ENCODE measurements at places on chromosomes 11 and 22.

GRCh38 chr11:94020777-94021481 is at the start of gene HEPHL1:
Gene HEPHL1 (plus strand): TSS chr11:94021354. CDS start chr11:94021369, 15 bp downstream.
- no peak for DNase-seq

DNA sequence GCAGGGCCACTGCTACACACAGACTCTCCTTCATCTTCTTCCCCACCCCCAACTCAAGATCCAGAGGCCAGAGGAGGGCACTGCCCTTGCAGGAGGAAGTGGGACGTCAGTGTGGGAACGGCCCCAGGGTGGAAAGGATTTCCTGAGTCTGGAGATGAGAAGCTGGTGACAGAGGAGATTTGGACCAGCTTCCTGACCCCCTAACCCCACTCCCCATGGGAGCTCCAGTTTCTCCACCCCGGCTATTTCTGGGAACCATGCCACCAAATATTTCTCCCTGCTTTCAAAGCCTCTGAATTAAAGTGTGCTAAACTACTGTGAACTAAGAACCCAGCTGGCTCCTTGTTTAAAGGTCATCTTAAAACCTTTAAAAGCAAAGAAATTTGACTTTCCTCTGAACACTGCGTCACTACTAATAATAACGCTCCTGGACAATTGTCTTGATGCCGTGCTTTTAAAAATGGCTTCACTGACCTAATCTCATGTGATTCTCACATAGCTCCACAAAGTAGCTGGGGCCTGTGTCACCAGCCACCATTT is 46.6 kb downstream of the CWC15 start:
- DNase-seq = peak; percentile 27

DNA sequence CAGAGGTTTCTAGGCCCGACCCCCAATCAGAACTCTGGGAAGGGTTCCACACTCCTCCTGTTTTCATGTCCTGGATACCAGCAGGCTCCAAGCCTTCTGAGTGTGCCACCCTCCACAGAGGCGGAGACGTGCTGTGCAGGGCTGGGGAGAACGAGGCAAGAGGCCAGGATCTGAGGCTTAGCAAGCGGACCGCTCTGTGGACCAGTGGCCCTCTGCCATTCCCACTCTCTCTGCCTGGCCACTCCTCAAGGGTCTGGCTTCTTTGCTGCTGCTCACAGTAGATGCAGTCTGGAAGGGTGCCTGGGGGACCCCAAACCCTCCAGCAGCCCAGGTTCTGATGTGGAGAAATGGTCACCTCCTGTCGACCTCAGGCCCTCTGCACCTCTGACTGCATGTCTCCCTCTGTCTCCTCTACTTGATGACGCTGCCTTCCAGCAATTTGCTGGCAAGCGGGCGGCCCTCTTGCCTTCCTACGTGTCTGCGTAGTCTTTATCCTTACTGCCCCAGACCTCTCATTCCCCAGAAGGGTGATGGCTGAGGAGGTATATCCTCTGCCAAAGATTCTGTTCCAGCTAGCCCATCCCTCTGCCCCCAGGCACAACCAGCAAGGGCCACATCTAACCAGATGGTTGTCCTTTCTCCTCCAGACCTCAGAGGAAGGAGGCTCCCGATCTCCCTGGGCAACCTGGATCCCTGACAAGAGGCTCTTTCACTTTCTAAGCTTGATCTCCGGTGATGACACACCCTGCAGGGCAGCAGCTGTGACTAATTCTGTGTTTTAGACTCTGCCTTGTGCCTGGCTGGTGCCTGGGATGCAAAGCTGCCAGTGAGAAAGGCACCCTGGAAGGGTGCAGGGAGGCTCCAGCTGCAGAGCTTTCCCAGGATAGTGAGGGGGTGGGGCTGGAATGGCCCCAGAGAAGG is 87.3 kb downstream of the NAT10 start:
- peak; percentile 81 for DNase-seq

GRCh38 chr22:37331856-37332536 is 49.7 kb downstream of the CYTH4 start:
- no peak for DNase-seq

DNA sequence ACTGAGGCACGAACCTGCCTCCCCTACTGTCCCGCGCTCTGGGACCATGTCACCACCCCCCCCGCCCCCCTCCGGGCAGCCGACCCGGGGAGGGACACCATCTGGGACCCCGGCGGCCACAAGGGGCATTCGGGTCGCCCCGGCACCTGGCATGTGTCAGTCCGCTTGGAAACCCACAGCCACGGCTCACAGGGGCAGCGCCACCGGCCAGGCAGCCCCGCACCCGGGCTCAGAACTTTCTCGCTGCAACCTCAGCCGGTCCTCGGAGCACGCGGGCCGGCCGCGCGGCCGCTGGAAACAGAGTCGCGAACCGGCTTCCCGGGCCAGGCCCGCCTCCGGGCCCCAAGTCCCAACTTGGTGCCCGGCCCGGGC is 159.9 kb upstream of the GRK3 start:
- no peak for DNase-seq

DNA sequence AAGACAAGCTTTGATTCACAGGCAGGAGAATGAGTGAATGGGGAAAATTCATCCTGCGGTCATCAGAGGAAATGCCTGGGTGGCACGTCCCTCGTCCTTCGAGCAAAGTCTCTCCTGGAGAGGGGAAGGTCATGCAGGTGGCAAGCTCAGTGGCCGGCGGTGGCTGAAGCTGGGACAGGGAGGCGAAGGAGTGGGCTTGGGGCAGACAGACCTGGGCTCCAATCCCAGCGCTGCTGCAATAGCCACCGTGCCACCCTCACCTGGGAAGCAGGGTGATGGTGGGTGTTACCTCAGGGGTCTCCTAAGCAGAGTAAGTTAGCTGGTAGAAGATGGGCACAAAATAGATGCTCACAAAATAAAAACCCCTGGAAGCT is 22.4 kb upstream of the CACNG2 start:
- no peak for DNase-seq

GRCh38 chr11:61713906-61714305 is 33.7 kb downstream of the DAGLA start:
- no peak for DNase-seq

DNA sequence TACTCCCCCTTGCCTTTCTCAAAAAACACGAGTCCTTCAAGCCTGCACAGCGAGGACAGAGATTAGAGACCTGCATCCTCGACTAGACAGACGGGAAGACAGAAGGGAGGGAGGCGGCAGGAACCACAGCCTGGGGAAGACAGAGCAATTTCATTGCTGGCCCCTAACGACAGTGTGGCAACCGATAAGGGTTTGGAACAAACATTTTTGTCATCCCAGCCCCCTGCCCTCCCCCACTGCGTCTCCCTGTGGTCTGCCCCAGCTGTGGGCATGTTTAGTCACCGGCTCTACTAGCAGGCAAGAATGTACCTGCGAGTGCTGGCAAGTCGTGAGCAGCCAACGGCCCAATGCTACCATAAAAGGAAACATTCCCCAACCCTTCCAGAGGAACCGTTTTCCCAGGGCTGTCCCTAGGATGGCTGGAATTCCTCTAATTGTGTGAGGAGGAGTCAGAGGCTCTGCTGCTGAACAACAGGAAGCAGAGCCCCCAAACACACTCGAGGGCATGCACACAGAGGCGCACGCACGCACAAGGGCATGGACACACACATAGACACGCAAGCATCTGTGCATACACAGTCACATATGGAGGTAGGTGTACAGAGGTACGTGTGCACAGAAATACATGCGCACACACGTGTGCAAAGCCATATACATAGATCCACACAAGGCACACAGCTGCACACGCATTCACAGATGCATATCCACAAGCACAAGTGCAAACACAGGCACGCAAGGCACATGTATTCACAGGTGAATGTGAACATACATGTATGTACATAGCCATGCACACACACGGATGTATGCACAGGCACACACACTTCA is 58.3 kb downstream of the MYH9 start:
- peak; percentile 55 for DNase-seq

DNA sequence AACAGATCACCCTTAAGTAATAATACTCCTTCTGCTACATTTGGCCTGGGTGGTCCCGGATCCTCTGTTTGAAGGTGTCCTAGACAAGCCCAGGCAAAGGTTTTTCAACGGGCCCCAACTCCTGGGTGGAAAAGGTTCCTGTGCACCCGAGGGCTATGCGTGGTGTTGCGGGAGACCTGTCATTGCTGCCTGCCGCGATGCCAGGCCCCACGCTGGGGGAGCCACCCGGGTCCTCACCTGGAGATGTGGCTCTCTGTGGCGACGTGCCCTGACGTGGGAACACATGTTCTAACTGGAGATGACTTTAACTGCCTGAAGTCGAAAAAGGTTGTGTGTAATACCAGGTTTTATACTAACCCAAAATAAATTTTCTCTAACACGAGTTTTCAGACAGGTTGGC is 467.1 kb downstream of the NTM start:
- DNase-seq = no peak

DNA sequence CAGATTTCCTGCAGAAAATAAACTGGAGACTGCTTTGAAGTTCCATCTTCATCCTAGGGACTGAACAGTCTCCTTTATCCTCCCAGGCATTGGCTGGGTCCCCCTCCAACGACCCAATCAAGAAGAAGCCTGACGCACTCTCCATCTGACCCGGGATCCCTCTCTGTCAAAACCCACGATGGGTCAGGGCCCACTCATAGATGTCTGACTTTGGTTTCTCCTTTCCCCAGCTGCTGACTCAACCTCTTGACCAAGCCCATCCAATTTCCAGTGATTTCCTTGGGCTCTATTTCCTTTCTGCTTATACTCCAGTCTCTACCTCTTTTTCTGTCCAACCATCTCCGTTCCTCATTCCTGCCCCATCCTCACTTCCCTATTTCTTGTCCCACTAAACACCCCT is 189.7 kb downstream of the MIAT start:
- no peak for DNase-seq

- no peak for DNase-seq
Measured at GRCh38 chr11:11618973-11619435, 2.8 kb downstream of the GALNT18 start.

GRCh38 chr11:119147604-119148333 is 1.1 kb upstream of the ABCG4 start:
- no peak for DNase-seq

GRCh38 chr11:46296528-46297448 is 19.3 kb downstream of the CREB3L1 start:
- no peak for DNase-seq

- no peak for DNase-seq
Measured at GRCh38 chr11:35336726-35337125, 82.6 kb downstream of the SLC1A2 start.

DNA sequence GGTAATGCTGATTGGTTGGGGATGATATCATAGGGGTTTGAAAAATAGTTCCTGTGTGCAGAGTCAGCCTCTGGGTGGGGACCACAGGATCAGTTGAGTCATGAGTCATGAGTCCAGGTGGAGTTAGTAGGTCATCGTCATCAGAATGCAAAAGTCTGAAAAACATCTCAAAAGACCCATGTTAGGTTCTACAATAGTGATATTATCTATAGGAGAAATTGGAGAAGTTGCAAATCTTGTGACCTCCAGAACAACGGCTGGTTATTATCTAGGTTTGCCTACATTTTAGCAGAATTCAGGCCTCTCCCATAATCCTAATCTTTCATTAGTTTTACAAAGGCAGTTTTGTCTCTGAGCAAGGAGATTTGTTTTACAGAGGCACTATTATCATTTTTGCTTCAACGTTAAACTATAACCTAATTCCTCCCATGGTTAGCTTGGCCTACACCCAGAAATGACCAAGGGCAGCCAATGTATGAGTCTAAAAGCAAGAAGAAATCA is 38.9 kb downstream of the MS4A2 start:
- no peak for DNase-seq

DNA sequence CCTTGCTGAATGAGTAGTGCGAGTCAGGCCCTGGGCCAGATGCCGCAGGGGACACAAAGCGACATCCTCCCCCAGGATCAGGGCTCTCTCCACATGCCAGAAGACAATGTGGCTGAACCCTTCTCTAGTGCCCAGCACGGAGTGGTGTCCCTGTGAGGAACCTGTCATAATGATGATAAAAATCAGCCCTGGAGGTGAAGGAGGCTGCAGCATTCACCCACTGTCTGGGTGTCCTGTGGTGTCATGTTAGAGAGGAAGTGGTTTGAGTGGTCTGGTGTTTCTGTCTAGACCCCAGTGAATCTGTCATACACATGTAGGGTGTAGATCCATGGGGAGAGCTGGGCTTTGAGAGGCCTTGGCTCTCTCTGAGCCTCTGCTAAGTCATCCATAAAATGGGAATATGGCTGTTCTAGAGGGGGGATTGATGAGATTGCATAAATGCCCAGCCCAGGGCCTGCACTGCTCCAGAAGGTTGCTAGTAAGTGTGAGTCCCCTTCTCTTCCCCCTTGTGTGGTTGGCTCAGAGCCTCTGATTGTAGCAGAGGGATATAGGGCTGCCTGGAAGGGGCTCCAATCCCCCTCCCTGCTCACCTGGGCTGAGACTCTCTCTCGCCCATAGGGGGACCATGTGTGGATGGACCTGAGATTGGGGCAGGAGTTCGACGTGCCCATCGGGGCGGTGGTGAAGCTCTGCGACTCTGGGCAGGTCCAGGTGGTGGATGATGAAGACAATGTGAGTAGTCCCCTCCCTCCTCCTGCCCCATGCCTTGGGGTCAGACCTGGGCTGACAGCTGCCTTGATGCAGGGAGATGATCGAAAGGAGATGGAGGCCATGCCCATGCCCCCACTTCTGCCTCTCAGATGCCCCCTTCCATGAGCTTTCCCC is 14.3 kb downstream of the MYO7A start:
- DNase-seq = no peak

DNA sequence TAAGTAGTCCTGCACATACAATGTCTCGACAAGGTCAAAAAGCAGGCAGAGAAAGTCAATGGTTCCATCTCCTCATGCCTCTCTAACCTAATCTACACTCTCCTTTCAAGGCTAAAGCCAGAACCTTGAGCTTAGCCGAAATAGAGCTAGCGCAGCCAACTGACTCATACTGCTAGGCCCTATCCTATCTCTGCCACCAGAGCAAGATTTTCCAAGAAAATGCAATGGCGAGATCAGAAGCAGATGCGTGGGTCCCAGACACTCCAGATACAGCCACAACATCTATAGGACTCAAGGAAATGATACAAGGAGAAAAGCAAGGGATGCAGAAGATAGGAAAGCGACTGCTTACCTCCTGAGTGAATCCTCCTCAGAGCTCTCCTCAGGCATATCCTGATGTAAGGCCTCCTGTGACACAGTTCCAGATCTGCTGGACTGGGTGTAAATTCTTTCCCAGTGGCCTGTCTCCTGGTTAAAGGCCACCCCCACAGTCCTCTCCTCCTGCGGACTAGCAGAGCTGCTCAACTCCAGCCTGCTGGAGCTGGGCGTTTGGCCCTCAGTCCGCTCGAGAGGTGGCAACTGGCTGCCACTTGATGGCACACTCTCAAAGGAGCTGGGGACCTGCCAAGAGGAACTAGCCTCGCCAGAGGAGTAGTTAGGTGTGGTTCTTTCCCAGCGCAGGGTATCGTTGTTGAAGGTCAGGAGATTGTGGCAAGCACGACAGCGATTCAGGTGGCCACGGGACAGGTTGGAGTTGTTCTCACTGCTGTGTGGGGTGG is 52.0 kb downstream of the AMBRA1 start:
- DNase-seq = no peak

- DNase-seq = peak; percentile 51
Measured at GRCh38 chr11:123194337-123195187, 486 bp downstream of the CLMP start.

All from brain (organoid and tissue), 16 donors.